ENCODE measurements at places on chromosomes 5 and 9. TPM values are rescaled to one million over a fixed set of nuclear protein-coding genes. Genes with fewer than 3 reads are reported as not detected.

GRCh38 chr5:39424736-39425637, at the start of gene DAB2:
Gene DAB2, minus strand, starts transcription at chr5:39424980. Its CDS starts 30,660 bp downstream, at chr5:39394320.
- peak; percentile 69 for DNase-seq
- H3K4me3 ChIP-seq: peak within 1 kb of the TSS; percentile 80
- H3K27me3 ChIP-seq: no peaks in the 10 kb centered on the region
- H3K27ac ChIP-seq: peak within 1 kb of the TSS; percentile 31
- peaks cover 11% of the 10 kb centered on the region for H3K4me1 ChIP-seq
- H3K36me3 ChIP-seq: no peaks in the 10 kb centered on the region

GRCh38 chr5:14038341-14038959, 94.0 kb upstream of the DNAH5 start:
- no peaks in the 10 kb centered on the region for H3K27me3 ChIP-seq
- H3K36me3 ChIP-seq: no peaks in the 10 kb centered on the region
- peak overlapping the region; percentile 38 for H3K4me3 ChIP-seq
- H3K4me1 ChIP-seq: peaks cover 73% of the 10 kb centered on the region
- peak; percentile 52 for DNase-seq

DNA sequence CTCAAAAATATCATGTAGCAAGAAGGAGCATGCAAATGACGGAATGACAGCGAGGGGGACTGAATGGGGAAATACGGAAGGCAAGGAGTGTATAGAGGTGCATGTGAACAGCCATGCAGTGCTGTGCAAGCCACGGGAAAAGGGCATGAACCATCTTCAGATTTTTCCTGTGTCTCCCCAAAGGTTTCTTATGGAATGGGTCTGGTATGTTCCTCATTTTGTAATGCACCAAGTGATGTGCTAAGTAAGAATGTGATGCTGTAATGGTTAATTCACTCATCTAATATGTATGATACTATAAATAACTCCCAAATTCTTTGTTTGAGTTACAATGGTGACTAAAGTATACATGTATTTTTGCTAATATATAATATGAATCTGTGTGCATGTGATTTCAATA, 99.0 kb upstream of the DAB2 start:
- no peak for DNase-seq
- no peaks in the 10 kb centered on the region for H3K36me3 ChIP-seq
- no peaks in the 10 kb centered on the region for H3K27me3 ChIP-seq

- no peaks in the 10 kb centered on the region for H3K4me1 ChIP-seq
- DNase-seq: no peak
- H3K27ac ChIP-seq: no peak overlapping the region
Observed at GRCh38 chr5:94885931-94886330, 267.5 kb downstream of the SLF1 start.

GRCh38 chr5:163318707-163319106, 118.7 kb upstream of the CCNG1 start:
- no peaks in the 10 kb centered on the region for H3K27me3 ChIP-seq
- no peak overlapping the region for H3K27ac ChIP-seq
- DNase-seq: no peak
- no peak overlapping the region for H3K4me3 ChIP-seq

Gene DMRT1
- total RNA-seq: 0.47 TPM

GRCh38 chr5:153964880-153965645, 73.6 kb downstream of the FAM114A2 start:
- H3K4me3 ChIP-seq: no peak overlapping the region
- peak; percentile 32 for DNase-seq
- H3K36me3 ChIP-seq: no peaks in the 10 kb centered on the region
- H3K27ac ChIP-seq: no peak overlapping the region

DNA sequence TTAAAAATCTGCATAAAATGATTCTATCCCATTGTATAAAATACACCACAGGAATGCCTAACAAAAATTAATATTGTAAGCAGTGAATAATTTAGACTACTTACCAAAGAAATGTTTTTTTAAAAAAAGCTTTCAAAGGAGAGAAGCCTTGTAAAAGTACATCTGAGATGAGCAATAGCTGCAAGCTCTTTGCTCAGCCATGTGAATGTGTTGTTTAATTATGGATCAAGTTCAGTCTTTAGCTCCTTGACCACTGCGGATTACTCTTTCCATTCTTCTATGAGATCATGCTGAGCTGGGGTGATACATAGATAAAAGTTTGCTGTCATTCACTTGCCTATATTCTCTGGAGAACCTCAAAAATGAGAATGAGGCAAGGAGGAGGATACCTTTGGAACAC, 782.4 kb upstream of the ZNF608 start:
- H3K27me3 ChIP-seq: no peaks in the 10 kb centered on the region
- H3K27ac ChIP-seq: no peak overlapping the region
- DNase-seq: no peak
- H3K36me3 ChIP-seq: no peaks in the 10 kb centered on the region
- no peaks in the 10 kb centered on the region for H3K4me1 ChIP-seq

Gene MROH2B
- not detected for total RNA-seq

DNA sequence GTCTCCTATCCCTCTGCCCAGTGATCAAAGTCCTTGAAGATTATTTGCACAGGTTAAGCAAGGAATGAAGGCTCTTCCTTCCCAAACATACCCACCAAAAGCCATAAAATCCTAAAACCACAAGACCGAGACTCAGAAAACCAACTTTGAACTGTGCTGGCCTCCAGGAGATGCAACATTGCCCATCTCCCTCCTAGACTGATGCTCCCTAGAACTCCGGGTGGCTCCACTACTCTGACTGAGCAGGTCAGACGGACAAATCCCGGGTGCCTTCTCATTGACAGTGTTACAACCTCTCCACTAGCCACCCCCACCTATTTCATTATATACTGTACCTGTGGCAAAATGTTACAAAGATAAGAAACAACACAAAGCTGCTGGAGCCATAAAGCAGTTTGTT, 110.1 kb downstream of the FANCC start:
- H3K4me3 ChIP-seq: no peak overlapping the region
- no peaks in the 10 kb centered on the region for H3K27me3 ChIP-seq
- H3K4me1 ChIP-seq: no peaks in the 10 kb centered on the region
- H3K27ac ChIP-seq: no peak overlapping the region
- no peaks in the 10 kb centered on the region for H3K36me3 ChIP-seq
